Activated CD8-positive, alpha-beta T cell treated with anti-CD3 and anti-CD28 coated beads for 36 hours (primary cell): ENCODE measurements at places on chromosomes 7 and 10. TPM values are rescaled to one million over a fixed set of nuclear protein-coding genes. Genes with fewer than 3 reads are reported as not detected.

- no peak overlapping the region for H3K4me3 ChIP-seq
- H3K36me3 ChIP-seq, result no peaks in the 10 kb centered on the region
- no peaks in the 10 kb centered on the region for H3K27me3 ChIP-seq
- no peak overlapping the region for H3K27ac ChIP-seq
- H3K4me1 ChIP-seq, result no peaks in the 10 kb centered on the region
Observed at GRCh38 chr7:46909601-46910051, 672.3 kb downstream of the TNS3 start.

The PDE1C gene
- total RNA-seq, result not detected

The TMEM225B gene
- 0.92 TPM for total RNA-seq

- H3K36me3 ChIP-seq, result no peaks in the 10 kb centered on the region
- H3K27me3 ChIP-seq, result peaks cover 4% of the 10 kb centered on the region
- H3K27ac ChIP-seq, result no peak overlapping the region
- H3K4me3 ChIP-seq, result no peak overlapping the region
- DNase-seq, result no peak
Observed at GRCh38 chr7:25386311-25386744, 158.0 kb upstream of the NPVF start.

- no peaks in the 10 kb centered on the region for H3K27me3 ChIP-seq
- H3K4me1 ChIP-seq, result no peaks in the 10 kb centered on the region
Observed at GRCh38 chr10:116554628-116555027, 8.9 kb downstream of the PNLIP start.

- DNase-seq, result no peak
- H3K27me3 ChIP-seq, result peaks cover 48% of the 10 kb centered on the region
- H3K4me1 ChIP-seq, result peaks cover 38% of the 10 kb centered on the region
Observed at GRCh38 chr7:22564511-22565045, 64.6 kb upstream of the STEAP1B start.

- no peak overlapping the region for H3K27ac ChIP-seq
- no peak for DNase-seq
- H3K4me3 ChIP-seq, result no peak overlapping the region
- no peaks in the 10 kb centered on the region for H3K36me3 ChIP-seq
- H3K4me1 ChIP-seq, result peaks cover 7% of the 10 kb centered on the region
- peaks cover 2% of the 10 kb centered on the region for H3K27me3 ChIP-seq
Observed at GRCh38 chr10:4780782-4781181, 45.2 kb upstream of the AKR1E2 start.

GRCh38 chr7:125559921-125560320 is 630.3 kb upstream of the POT1 start:
- no peaks in the 10 kb centered on the region for H3K27me3 ChIP-seq
- no peaks in the 10 kb centered on the region for H3K4me1 ChIP-seq
- H3K27ac ChIP-seq, result no peak overlapping the region

The ANXA8L1 gene
- not detected for total RNA-seq
